ENCODE measurements at places on chromosomes 3 and 15.

DNA sequence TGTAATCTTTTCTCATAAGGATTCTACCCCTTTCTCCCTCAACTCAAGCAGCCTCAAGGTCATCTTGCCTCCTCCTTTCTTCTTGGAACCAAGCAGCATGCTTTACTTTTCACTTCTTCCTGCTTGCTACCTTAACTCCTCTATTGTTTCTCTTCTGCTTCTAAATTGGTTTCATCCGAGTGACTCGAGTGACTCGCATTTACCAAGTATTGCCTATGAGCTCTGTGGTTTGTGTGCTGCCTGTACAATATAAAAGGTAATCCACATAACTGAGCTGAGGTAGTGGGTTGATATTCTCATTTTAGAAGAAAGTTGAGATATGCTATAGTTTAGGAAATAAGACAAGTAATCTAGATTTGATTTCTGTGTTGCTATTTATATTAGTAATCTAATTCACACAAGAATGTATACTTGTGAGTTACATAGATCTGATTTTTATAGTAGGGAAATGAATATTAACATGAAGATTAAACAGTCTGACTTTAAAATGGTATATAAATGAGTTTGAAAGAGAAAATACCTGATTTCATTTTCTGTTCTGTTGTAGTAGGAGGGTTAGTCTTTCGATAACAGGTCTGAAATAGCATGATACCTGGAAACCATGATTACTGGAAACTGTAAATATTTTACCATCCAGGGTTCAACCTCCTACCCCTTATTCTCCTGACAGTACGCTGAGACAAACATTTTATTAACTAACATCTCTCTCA lies 5.5 kb downstream of the HHLA2 start:
- no peak for DNase-seq

DNA sequence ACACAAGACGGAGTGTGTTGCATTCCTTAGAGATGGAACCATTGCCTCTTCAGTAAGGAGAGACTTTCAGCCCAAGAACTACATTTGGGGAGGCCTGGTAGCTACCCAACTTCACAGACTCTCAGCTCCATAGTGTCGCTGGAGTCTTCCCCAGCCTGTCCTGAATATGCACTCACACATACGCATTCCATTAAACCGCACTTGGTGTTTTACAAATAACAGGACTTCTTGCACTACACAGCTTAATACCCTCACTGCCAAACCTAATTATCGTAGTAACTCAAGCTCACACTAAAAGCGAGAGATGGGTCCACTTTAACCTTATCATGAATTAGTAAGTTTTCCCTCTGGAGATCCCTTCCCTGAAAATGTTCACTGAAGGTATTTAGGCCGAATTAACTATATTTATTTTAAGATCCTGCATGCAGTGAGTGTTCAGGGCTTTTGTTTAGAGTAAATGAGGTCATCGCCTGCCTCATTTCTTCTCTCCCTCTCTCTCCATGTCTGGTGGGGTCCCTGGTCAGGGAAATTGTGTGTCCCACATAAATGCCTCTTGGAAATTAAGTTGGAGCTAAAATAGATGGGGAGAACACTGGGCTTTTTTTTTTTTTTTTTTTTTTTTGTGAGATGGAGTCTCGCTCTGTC lies 171.9 kb downstream of the FAM43A start:
- no peak for DNase-seq

GRCh38 chr3:107514453-107514852 lies 8.3 kb upstream of the BBX start:
- no peak for DNase-seq

DNA sequence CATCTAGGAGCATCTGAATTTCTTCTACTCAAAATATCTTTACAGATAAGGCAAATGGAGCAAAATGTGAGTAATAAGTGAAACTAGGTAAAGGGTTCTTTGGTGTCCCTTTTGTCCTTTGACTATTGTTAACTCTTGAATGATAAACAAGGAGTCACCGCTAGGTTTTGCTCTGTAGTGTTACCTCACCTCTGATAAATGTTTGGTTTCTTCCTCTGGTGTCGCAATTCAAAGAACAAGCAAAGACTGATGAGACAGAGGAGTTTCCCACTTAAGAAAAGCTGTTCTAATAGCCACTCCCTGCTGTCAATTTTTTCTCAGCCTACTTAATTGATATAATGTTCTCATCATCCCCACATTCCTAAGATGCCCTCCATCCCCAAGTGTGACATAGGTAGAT lies 925.9 kb downstream of the IGSF11 start:
- no peak for DNase-seq

- DNase-seq: no peak
Measured at GRCh38 chr3:11643201-11643603, 513 bp downstream of the VGLL4 start.

DNA sequence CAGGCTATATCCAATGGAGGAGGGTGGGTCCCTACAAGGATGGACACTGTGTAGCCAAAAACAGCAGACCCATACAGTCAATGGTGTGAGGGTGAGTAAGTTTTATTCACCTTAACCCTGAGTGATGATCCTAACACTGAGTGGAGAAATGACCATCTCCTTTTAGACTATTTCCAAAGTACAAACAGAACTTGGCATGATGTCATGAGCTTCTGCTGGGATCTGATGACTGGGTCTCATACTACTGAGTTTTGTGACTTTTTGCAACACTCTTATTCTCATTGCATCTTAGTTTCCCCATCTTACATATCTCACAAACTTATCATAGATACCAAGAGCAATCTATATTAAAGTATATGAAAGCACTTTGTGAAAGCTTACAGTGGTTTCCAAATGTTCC lies 330.3 kb upstream of the CFAP20DC start:
- DNase-seq: no peak
